ENCODE measurements at places on chromosomes 6 and 20. TPM values are rescaled to one million over a fixed set of nuclear protein-coding genes. Genes with fewer than 3 reads are reported as not detected.

The BLCAP gene
- total RNA-seq, result 58.9 TPM

The RBM24 gene
- total RNA-seq, result 2.3 TPM

The APOM gene
- 3.3 TPM for total RNA-seq

The TMEM217 gene
- total RNA-seq, result 0.14 TPM

The LTB gene
- total RNA-seq, result 0.35 TPM

The EFHC1 gene
- 11.5 TPM for total RNA-seq

The PLA2G7 gene
- 0.17 TPM for total RNA-seq

The ZBTB46 gene
- 20.0 TPM for total RNA-seq

The RAMACL gene
- not detected for total RNA-seq

The SOX4 gene
- 121 TPM for total RNA-seq
